ENCODE measurements at places on chromosomes 1 and 21.

DNA sequence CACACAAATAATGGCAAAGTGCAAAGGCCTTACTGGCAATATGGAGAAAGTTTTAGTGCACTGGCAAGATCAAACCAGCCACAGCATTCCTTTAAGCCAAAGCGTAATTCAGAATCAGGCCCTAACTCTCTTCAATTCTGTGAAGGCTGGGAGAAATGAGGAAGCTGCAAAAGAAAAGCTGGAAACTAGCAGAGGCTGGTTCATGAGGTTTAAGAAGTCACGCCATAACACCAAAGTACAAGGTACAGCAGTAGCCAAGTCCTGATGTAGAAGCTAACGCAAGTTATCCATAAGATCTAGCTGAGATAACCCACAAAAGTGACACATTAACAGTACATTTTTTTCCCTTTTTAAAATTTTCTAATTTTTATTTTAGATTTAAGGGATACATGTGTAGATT, 57.1 kb downstream of the SLC27A3 start:
- no peak for DNase-seq

DNA sequence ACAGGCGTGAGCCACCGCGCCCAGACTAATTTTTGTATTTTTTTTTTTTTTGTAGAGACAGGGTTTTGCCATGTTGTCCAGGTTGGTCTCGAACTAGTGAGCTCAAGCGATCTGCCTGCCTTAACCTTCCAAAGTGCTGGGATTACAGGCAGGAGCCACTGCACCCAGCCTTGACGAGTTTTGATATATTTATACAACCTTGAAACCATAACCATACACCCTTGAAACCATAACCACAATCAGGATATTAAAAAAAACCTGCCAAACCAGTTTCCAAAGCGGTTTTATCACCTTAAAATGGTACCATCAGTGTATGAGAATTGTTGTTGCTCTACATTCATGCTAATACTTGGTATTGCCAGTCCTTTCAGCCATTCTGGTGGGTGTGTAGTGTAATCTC, 3.7 kb upstream of the PHACTR4 start:
- no peak for DNase-seq

DNA sequence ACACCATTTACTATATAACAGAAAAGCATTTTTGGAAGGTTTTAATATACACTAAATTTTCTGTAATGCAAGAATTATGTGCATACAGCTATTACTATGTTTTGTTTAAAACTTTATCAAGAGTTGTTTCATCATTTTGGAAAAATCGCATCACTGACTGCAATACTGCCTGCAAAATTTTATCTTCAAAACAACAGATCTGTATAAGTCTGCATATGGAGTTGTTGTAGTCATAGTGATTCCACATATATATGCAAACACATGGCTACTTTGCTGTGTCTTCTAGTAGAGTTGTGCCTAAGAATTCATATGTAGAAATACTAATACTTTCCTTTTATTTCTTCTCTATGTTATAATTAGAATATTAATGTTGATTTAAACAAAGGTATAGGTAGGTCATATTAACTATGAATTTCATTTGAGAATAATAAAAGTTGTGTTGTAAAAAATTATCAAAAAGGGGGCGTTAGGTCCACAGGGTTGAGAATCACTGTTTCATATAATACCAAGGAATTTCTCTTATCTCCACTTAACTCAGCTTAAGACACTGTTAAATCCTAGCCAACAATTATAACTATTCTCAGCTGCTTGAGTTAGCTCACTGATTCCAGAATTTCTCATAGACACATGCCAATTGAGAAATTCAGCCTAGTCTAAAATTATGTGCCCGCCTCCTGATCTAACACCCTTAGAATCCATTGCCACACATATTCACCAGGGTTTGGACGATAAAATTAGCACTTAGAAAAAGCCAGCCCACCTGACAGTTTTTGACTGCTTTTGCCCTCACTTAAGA, 22.9 kb upstream of the LAMC1 start:
- no peak for DNase-seq

GRCh38 chr1:101453844-101454243, 217.0 kb downstream of the S1PR1 start:
- DNase-seq = no peak

DNA sequence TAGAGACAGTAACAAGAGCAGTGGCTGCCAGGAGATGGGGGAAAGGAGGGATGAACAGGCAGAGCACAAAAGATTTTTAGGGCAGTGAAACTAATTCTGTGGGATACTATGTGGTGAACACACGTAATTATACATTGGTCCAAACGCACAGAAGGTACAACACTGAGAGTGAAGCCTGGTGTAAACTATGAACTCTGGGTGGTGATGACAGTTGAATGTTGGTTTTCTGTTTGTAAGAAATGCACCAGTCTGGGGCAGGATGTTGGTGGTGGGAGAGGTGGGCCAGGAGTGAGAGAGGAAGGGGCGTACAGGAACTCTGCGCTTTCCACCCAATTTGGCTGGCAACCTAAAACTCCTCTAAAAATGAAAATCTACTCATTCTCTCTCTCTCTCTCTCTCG, 50.2 kb upstream of the TIAM1 start:
- DNase-seq = no peak

- DNase-seq = no peak
These were observed 453.2 kb upstream of the DEPDC1 start for GRCh38 chr1:68950036-68950435.

GRCh38 chr21:30434033-30434631, 4.1 kb downstream of the KRTAP13-4 start:
- no peak for DNase-seq

GRCh38 chr1:172112576-172112975, 271.3 kb downstream of the DNM3 start:
- no peak for DNase-seq

GRCh38 chr1:176066709-176067108, 140.4 kb downstream of the COP1 start:
- DNase-seq = no peak

- no peak for DNase-seq
These were observed 34.9 kb downstream of the CHML start for GRCh38 chr1:241605146-241605805.

DNA sequence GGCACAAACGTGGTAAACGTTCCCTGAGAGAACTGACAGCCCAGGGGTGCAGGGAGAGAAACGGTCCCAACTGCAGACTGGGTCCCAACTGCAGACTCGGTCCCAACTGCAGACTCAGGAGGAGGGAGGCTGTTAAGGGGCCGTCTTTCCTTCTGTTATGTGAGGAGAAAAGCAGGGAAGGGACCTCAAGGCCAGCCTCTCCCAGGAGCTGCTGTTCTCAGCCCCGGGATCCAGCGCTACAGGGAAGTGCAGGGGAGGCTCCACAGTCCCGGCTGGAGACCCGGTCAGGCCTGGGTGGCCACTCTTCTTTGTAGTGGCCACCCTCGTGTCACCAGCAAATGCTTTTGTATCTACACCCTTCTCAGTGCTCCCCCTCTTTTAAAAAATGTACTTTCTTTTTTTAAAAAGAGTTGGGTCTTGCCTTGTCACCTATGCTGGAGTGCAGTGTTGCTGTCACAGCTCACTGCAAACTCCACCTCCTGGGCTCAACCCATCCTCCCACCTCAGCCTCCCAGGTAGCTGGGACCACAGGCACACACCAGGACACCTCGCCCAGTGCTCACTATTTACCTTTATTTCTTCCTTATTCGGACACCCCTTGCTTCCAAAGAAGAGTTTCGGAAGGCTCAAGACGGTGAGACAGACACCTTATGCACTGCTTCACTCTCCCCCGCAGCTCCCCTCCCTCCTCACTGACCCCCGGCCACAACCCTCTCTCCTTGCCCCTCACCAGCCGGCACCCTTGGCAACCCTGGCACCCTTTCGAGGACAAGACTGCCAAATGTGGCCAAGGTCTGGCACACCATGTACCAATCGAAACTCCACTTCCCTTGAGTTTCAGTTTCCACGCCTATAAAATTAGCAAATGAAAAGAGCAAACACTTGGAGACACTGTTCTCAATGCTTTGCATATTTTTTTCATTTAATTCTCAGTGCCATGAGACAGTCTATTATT, 21.8 kb downstream of the CAPN2 start:
- no peak for DNase-seq

DNA sequence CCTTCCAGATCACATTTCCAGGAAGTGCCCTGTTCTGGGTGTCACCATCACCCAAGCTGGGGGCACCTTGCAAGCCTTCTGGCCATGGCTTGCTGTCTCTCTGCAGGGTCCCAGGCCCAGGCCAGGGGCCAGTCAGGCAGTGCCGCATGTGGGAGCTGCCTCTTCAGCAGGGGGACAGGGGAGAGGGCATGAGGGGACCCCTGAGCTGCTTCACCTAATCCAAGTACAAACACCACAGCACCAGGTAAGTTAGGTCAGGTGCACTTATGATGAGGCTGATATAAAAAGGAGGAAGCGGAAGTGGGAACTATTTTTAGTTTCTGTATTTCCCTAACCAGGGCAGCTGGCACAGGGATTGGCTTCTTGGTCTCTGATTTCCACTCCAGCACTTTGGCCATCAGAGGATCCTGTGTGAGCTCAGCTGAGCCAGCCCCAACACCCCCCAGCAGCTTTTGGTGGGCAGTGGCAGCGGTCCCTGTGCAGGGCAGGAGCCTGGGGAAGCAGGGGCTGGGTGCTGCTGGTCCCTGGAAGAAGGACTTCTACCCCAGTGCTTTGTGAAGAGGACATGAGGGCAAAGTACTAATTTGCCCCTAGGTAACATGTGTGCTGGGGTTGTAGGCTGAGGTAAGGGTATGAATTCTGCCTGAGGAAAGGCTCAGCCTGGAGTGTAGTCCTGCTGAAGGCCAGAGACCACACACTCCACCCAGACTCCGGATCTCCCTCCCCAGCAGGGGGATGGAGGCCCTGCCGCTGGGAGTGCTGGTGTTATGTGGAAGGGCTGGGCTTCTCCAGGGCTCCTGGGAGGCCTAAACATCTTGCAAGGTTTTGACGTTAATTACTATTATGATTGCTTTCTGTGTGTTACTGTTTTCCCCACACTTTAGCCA, 3.3 kb upstream of the PCBP3 start:
- DNase-seq = no peak

- no peak for DNase-seq
These were observed 20.7 kb upstream of the GNG4 start for GRCh38 chr1:235670157-235670776.

DNA sequence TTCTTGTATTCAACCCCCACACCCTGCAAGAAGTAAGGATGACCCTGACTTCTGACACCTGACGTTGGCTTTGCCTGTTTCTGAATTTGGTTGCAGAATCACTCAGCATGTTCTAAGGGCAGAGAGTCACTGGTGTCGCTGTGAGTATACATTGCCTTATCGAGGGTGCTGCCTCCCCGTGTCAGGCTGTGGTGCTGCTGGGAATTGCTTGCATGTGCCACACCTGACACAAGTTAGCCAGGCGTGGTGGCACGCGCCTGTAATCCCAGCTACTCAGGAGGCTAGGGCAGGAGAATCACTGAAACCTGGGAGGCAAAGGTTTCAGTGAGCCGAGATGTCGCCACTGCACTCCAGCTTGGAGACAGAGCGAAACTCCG, 45.9 kb downstream of the WDR4 start:
- DNase-seq = no peak

- no peak for DNase-seq
These were observed 22.3 kb downstream of the NOL9 start for GRCh38 chr1:6531996-6532395.

- DNase-seq = no peak
These were observed 23.7 kb upstream of the NFIA start for GRCh38 chr1:61058483-61059245.

DNA sequence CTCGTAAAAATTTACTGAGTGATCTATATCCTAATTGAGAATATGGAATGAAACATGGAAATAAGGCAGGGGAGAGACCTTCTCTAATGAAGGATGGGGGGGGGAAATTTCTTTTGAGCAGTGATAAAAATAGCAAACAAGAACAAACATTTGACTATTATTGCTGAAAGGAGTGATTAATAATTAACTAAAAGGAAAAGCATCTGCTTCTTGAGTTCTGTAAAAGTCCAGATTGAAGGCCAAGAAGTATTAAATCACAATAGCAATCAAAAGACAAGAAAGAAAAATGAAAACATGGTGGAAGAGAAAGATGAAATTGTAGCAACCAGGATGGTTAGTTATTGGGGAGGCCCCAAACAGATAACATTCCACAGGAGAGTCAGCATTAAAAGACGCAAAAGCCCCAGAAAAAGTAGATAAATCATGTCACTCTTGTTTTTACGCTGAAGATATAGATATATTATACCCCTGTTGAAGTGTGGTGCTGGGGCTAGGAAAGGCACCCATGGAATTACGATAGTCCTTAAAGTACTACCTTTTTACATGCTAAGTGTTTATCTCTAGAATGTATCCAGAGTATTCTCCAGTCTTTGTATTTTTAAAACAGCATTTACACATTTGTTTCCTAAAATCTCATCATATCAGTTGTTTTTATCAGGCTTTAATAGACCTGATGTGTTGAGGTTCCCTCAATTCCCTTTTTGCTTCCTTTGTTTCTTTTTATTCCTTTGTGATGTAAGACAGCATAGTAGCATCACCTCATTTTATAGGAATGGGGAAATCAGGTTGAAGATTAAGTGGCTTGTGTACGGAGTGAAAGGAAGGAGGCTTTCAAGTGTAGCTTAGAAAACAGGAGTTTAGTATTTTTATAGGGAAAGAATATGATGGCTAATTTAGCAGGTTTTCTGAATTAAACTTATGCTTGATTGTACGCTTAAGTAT, 28.9 kb downstream of the DISP1 start:
- no peak for DNase-seq

GRCh38 chr1:232635778-232636356, 5.9 kb upstream of the SIPA1L2 start:
- peak; percentile 40 for DNase-seq

- no peak for DNase-seq
These were observed 32.8 kb downstream of the PTAFR start for GRCh38 chr1:28143496-28144202.

DNA sequence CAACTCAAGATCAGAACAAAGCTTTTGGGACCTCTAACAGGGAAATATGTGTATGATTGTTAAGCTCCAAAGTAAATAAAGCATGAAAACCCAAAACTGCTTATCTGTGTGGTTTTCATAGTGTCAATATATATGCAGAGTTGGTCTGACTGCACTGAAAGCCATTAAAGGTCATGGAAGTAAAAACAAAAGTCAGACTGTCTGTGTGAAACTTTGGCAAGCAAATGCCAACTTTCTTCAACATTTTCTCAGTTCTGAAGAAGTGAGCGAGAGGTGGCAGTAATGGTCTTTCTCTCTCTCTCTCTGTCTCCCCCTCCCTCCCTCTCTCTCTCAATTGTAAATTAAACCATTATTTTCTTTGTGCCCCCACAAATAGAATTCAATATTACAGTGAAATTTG, 100.1 kb upstream of the S1PR1 start:
- no peak for DNase-seq

Measured in AG09319 (cell line).